Skeletal muscle tissue (tissue), 5 donors: ENCODE measurements at places on chromosomes 13 and 19. TPM values are rescaled to one million over a fixed set of nuclear protein-coding genes. Genes with fewer than 3 reads are reported as not detected.

MYO16 gene
- 43.8 TPM for total RNA-seq

CEACAM6 gene
- under 0.01 TPM for total RNA-seq

ENOX1 gene
- 11.5 TPM for total RNA-seq

KLK6 gene
- not detected for total RNA-seq

HSPB6 gene
- 52.7 TPM for total RNA-seq

ICAM4 gene
- 2.6 TPM for total RNA-seq

CEACAM20 gene
- not detected for total RNA-seq
